ENCODE measurements at places on chromosomes 6 and 20.

DNA sequence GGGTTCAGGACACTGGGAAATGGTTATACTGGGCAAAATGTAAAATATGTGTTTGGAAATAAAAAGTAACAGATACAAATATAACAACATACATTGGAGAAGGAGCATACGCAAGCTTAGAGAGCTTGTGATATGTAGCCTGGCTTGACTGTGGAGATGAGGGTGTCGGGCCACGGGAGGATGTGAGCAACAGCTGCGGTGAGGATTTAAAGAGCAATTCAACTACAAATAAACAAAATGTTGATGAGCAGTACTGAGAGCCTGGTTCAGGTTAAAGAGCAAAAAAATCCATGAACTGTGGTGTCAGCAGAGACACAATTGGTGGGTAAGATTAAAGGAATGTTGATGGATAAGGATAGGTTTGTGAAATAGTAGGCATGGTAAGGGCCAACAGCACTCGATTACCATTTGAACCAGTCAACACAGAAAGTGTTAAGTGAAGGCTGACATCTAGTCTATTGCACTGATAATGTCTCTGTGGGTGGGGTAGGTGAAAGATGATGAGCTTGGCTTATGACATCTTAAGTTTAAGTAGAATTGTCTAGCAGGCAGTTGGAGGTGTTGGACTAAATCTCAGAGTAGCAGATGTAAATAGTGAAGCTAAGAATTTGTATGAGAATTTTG, 723.2 kb downstream of the EPM2A start:
- no peak for DNase-seq

DNA sequence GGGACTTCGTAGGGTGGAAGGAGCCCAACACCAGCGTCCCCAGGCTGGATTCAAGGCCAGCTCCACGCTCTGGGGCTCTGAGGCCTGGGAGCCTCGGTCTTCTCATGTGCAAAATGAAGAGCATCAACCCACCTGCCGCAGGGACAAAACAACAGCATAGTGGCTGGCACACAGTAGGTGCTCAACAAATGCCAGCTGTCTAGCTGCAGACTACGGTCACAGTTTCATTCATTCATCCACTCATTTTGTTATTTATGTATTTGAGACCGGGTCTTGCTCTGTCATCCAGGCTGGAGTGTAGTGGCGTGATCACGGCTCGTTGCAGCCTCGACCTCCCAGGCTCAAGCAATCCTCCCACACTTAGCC, 60.7 kb downstream of the CEBPB start:
- DNase-seq = no peak

GRCh38 chr20:17559338-17559737, 10.5 kb upstream of the DSTN start:
- no peak for DNase-seq

DNA sequence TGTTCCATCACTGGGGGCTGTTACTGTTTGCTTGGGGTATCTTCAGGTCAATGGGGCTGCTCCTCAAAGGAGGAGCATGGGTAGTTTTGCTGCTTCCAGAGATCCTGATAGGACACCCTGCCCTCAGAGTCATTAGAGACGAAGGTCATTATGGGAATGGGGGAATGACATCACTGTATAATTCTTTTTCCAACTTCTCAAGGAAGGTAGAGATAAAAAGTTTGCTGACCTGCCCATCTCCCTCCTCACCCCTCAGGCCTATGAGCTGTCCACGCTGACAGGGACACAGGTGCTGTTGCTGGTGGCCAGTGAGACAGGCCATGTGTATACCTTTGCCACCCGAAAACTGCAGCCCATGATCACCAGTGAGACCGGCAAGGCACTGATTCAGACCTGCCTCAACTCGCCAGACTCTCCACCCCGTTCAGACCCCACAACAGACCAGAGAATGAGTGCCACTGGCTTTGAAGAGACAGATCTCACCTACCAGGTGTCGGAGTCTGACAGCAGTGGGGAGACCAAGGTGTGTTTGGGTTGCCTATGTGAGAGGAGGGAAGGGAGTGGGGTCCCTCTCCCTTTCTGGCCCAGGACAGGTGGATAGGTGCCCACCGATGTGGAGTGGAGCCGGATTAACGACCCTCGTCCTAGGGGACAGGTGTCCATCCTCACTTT, 2.7 kb downstream of the SRF start:
- no peak for DNase-seq

DNA sequence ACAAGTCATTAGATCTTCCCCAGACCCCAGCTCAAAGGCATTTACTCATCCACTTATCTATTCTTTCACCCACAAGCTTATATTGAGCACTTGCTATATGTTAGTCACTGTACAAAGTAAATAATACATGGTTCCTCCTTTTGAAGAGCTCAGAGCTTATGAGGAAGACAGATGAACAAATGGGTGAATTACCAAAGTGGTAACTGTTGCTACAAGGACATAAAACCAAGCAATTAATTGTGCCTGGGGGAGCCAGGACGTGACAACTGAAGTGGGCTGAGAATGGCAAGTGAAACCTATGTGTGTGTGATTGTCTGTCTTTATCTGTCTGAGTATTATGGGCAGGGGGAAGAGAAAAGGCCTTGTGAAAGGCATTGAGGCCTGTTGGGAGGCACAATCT, 45.6 kb upstream of the AKIRIN2 start:
- no peak for DNase-seq

DNA sequence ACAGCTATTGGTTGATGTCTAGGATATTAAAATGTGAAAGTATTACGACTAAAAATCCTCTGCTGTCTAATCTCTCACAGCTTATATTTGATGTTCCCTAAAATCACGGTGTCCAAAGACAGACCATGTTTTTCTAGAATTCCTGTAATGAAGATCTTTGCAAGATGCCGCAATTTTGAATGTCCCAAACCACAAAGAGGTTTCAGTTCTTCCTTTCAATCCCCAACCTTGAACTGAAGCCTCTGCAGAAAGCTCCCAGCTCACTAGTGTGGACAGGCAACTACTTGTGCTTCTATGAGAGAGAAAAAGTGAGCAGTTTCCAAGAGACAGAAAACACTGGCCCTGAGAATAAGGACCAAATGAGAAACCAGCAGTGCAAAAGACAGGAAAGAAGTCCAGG, 370.1 kb downstream of the FOXA2 start:
- DNase-seq = no peak

- no peak for DNase-seq
Measured at GRCh38 chr6:110458476-110458875, 17.9 kb downstream of the SLC22A16 start.

DNA sequence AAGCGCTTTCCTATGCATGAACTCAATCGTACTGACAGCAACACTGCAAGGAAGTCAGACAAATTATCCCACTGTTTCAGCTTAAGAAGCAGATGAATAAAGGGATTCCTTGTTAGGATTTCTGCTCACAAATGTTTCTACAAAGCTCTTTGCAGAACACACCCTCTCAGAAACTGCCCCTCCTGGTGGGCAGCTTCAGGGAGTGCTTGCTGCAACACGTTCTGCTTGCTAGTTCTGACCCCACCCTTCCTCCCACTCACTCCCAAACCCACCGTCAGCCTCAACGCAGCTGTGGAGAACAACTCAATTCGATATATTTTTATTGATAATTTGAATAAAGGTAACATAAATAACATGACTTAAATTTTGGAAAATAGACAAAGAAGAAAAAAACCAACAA, 250.8 kb upstream of the PRDM1 start:
- DNase-seq = no peak

DNA sequence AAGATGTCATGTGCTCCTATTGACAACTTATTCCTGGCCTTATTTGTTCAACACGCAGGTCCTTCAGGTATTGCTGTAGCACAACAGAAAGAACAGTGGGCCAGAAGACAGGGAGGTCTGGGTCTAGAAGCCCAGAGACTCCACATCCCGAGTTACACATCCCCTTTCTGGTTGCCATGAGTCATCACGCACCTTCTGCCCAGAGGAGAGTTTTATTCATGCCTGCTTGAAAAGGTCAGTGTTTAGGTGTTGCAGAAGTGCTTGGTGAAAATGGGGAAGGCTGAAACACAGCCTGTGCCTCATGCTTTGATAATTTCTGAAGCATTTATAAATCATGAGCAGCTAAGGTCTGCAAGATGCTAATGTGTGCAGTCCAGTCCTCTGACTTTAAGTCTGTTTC, 256.4 kb downstream of the GMPR start:
- no peak for DNase-seq

DNA sequence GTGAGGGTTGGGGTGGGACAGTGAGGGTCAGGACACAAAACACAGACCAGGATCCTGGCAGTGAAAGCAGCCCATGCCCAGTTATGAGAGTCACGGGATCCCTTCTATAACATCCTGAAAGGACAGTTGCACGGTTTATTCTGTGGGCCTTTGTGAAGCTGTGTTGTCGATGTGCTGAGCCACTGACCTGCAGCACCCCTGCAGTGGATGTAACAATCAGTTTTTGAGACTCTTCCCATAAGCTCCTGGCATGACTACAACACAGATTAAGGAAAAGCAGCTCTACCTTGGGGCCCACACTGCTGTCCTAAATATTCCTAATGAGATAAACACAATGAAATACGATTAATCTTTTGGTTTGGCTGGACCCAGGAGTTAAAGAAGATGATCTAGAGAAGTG, 3.7 kb downstream of the PYGB start:
- DNase-seq = no peak

DNA sequence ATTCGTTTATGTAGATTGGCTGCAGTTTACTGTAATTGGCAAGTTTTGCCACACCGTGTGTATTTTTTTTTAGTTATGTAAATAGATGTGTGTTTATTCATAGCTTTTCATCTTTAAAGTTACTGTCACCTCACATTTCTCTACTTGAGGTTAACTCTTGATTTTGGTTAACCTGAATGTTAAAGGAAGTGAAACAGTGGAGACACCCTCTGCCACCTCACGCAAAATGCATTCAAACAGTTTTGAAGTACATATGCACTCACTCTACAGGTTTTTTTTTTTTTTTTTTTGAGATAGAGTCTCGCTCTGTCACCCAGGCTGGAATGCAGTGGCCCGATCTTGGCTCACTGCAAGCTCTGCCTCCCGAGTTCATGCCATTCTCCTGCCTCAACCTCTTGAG, 17.7 kb downstream of the OR2A4 start:
- DNase-seq = no peak

DNA sequence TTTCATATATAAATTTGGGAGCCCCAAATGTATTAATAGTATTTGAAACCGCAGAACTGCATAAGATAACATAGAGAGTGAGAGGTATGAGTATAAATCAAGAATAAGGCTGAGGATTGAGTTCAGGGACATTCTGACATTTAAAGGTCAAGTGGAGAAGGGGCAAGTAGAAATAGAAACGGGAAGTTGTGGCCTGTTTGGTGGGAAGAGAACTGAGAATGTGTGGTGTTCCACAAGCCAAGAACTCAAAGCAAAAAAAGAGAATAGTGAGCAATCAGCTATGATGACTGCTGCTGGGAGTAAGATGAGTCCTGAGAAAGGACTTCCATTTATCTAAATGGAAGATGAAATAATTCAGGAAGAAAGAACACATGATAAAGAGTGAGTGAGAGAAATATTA, 418.4 kb downstream of the CD109 start:
- DNase-seq = no peak

DNA sequence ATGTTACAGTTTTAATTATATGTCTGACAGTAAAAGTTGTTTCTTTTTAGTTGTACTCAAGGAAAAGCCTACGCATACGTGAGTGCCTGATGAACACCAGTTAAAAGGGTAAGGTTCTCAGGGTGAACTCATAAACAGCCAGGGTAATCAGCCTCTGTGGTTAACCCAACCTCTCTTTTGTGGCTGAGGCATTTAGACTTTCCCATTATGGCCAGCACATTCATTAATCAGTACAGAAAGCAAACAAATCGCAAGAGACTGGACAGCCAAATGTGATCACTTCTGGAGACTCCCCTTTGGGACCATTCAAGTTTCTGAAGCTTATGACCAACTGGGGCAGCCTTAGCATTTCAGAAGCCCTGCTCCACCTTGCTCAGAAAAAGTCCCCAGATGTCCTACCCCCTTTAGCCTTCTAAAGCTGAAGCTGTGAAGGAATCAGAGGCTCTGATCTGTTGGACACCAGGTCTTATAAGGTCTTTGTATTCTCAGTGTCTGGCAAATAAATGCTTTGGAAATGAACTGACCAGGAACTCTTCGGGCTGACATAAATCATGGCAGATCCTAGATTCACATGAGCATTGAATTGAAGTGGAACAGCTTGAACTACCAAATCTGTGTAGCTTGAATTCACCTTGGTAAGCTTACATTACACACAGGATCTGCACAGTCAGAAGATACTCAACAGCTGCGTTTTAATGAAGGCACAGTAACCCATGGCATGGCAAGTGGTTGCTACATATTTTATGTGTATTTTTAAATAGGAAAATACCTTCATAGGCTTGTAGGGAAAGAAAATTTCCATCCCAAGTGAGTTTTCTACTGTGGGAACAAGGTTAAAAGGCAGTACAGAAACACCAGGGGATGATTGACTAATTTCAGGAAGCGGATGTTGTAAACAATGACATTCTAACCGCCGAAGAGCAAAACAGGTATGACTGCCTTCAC, 18.7 kb downstream of the IL20RA start:
- no peak for DNase-seq

- DNase-seq = no peak
Measured at GRCh38 chr6:115514656-115515055, 546.0 kb downstream of the FRK start.
